ENCODE measurements at places on chromosomes 12 and 14.

- no peak for DNase-seq
Measured at GRCh38 chr12:65965358-65965757, 141.1 kb downstream of the HMGA2 start.

GRCh38 chr12:87779016-87779415 lies 250.2 kb downstream of the C12orf50 start:
- no peak for DNase-seq

DNA sequence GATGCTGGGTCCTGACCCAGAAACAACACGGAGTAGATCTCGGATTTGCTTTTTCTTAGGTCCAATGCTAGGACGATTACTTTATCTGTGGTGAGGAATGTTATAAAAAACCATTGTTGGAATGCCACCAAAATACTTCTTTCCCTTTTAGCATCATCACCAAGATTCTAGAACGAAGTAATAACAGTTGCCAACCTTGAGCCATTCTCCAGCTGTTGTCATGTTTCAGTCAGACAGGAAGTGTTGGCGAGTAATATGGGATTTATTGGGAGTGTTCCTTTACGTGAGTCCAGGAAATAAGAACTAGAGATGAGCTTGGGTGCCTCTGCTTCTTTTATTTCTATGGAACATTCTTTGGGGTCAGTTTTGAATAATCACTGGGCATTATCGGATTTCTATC lies 892.9 kb downstream of the DIO2 start:
- DNase-seq: no peak

- DNase-seq: no peak
Measured at GRCh38 chr14:84686550-84686949, 843.4 kb upstream of the FLRT2 start.

Data from lower lobe of right lung (tissue), 2 donors.